ENCODE measurements at places on chromosomes 3 and 15.
A peak's percentile ranks its signal among the peaks of the same experiment; 100 is the strongest.

DNA sequence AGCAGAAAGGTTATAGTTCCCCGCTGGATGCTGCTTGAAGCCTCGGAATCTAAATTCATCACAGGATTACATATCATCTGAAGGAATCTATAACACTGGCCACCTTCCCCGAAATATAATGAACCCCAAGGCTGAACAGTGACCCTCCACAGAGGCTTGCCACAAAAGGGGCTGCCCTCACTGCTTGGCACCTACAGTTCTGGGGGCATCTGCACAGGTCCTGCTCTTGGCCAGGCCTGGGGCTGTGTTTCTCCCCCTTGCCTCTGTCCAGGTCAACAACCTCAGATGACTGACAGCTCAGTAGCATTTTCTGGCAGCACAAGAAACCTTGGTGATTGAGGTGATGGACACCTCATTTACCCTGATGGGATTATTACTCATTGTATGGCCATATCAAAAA lies 1.5 kb upstream of the ADAMTS17 start:
- DNase-seq: no peak

DNA sequence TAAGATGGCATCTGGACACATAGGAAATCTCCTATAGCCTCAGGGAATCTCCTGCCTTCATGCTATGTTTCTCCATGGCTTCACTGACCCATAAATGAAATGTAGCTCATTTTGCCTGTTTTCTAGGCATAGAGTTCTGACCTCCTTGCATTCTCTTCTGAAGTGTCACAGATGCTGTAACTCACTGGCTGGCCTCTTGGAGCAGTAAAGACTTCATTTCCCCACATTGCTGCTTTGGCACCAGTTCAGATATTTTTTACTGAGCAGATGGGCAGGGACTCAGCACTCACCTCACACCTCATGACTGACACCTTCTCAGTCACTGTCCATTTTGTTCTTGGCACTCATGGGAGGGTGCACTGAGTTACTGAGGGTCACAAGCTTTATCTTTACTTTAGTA lies 286.7 kb upstream of the TGFBR2 start:
- DNase-seq: peak; percentile 60

DNA sequence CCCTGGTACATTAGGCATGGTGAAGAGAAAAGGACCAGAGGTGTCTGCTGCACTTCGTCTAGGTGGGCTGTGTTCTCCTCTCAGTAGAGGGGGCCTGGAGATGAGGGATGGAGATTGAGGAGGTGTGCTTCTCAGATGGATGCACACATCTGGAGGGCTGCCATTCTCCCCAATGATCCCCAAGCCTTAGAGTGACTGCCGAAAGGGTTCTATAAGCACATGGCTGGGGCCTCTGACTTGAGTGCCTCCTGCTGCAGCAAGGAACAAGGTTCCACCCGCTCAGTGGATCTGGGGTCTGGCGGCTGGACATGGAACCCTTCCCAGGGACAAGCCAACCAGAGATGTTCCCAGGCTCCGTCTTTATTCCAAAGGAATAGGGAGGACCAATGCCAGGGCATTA lies 66.8 kb downstream of the CPN2 start:
- no peak for DNase-seq

- DNase-seq: no peak
Observed at GRCh38 chr3:47645551-47645950, 66.9 kb upstream of the CSPG5 start.

GRCh38 chr15:66611257-66612053 lies 45.7 kb upstream of the LCTL start:
- DNase-seq: no peak
